Astrocyte (in vitro differentiated cells and primary cell): ENCODE measurements at places on chromosomes 12 and 14.

- no peak for DNase-seq
- H3K4me1 ChIP-seq: no peaks in the 10 kb centered on the region
- no peaks in the 10 kb centered on the region for H3K27me3 ChIP-seq
- no peaks in the 10 kb centered on the region for H3K36me3 ChIP-seq
These were observed 362.9 kb downstream of the PCNX1 start for GRCh38 chr14:71270111-71270510.

GRCh38 chr12:112597986-112598385 is 179.2 kb downstream of the PTPN11 start:
- H3K4me1 ChIP-seq: no peaks in the 10 kb centered on the region
- no peaks in the 10 kb centered on the region for H3K36me3 ChIP-seq
- H3K27ac ChIP-seq: no peak overlapping the region
- no peak for DNase-seq

DNA sequence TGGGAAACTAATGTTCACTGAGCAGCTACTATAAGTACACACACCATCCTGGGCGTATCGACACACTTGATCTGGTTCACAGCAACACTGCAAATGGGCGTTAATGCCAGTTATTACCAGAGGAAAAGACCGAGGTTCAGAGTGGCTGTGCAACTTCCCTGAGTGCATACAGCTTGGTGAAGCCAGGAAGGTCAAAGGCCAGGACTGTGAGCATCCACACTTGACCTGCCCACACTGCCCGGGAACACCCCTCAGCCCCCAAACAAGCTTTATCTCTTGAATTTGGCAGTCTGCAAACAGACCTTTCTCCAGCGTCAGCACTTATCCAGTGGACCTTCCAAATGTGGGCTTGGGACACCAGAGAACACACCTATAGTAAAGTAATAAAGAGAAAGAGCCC is 312.6 kb downstream of the BCL11B start:
- H3K36me3 ChIP-seq: no peaks in the 10 kb centered on the region
- no peak overlapping the region for H3K27ac ChIP-seq
- DNase-seq: no peak
- no peak overlapping the region for H3K4me3 ChIP-seq

DNA sequence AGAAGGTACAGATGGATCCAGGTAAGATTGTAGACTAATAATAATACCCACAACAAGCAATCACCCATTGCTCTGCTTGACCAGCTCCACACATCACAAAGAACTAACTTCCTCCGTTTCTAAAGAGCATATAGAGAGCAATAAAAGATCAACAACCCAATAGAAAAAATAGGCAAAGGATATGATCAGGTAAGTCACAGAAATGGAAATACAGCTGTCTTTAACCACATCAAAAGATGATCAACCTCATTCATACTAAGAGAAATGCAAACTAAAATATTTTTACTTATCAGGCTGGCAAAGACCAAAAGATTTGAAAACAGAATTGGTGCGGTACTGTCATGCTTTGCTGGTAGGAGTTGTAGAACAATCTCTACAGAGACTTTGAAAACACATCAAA is 8.9 kb downstream of the C2CD5 start:
- H3K27ac ChIP-seq: no peak overlapping the region
- peaks cover 12% of the 10 kb centered on the region for H3K36me3 ChIP-seq
- no peak for DNase-seq
- H3K27me3 ChIP-seq: no peaks in the 10 kb centered on the region
- no peak overlapping the region for H3K4me3 ChIP-seq

- H3K4me1 ChIP-seq: no peaks in the 10 kb centered on the region
- H3K27me3 ChIP-seq: peaks cover 4% of the 10 kb centered on the region
- no peaks in the 10 kb centered on the region for H3K36me3 ChIP-seq
- H3K4me3 ChIP-seq: no peak overlapping the region
- no peak for DNase-seq
These were observed 64.2 kb downstream of the PHETA1 start for GRCh38 chr12:111304642-111305071.

GRCh38 chr14:91170504-91171121 is 56.7 kb downstream of the DGLUCY start:
- H3K36me3 ChIP-seq: no peaks in the 10 kb centered on the region
- no peak overlapping the region for H3K27ac ChIP-seq
- DNase-seq: peak; percentile 42
- no peak overlapping the region for H3K4me3 ChIP-seq
- H3K4me1 ChIP-seq: no peaks in the 10 kb centered on the region

- no peaks in the 10 kb centered on the region for H3K27me3 ChIP-seq
- DNase-seq: no peak
- H3K36me3 ChIP-seq: no peaks in the 10 kb centered on the region
- no peak overlapping the region for H3K27ac ChIP-seq
These were observed 353.6 kb upstream of the SFSWAP start for GRCh38 chr12:131357185-131357747.

DNA sequence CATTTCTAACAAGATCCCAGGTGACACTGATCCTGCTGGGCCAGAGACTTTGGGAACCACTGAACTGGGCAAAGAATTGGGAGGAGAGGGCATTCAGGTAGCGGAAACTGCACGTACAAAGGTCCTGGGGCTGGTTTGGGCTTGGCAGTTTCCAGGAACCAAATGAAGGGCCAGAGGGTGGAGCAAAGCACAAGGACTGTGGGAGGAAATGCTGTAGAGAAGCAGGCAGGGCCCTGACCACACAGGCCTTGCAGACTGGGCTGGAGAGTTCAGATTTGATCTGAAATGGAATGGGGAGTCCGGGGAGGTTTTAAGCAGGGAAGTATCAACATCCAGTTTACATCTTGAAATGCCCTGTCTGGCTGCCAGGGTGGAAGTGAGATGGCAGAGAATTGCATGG is 195.1 kb downstream of the PHETA1 start:
- DNase-seq: no peak
- no peaks in the 10 kb centered on the region for H3K36me3 ChIP-seq
- H3K27me3 ChIP-seq: peaks cover 11% of the 10 kb centered on the region
- no peak overlapping the region for H3K27ac ChIP-seq
- H3K4me1 ChIP-seq: no peaks in the 10 kb centered on the region
- no peak overlapping the region for H3K4me3 ChIP-seq

GRCh38 chr12:99686142-99686541 is 38.6 kb downstream of the GARIN6 start:
- H3K4me3 ChIP-seq: no peak overlapping the region
- H3K27me3 ChIP-seq: no peaks in the 10 kb centered on the region
- DNase-seq: no peak
- no peaks in the 10 kb centered on the region for H3K4me1 ChIP-seq
- no peaks in the 10 kb centered on the region for H3K36me3 ChIP-seq

GRCh38 chr12:85836197-85837090 is at the start of gene RASSF9:
RASSF9 (minus strand) TSS chr12:85836409; CDS start chr12:85836201, 208 bp downstream.
- no peaks in the 10 kb centered on the region for H3K27me3 ChIP-seq
- peaks cover 9% of the 10 kb centered on the region for H3K4me1 ChIP-seq
- peak within 1 kb of the TSS; percentile 77 for H3K27ac ChIP-seq
- peak within 1 kb of the TSS; percentile 72 for H3K4me3 ChIP-seq

DNA sequence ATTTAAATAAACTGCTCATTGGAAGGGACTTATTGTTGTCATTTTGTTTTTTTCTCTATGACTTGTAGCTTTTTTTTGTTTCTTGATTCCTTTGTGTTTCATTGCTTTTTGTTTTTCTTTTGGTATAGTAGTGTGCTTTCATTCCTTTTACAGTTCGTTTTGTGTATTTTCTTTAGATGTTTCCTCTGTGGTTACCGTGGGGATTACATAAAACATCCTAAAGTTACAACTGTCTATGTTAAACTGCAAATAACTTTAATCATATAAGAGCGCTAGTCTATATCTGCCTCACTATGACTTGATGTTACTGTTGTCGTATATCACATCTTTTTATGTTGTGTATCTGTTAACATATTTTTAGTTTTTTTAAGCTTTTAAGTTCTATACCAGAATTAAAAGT is 86.9 kb downstream of the ATF7IP start:
- peaks cover 19% of the 10 kb centered on the region for H3K36me3 ChIP-seq
- no peaks in the 10 kb centered on the region for H3K4me1 ChIP-seq
- H3K4me3 ChIP-seq: no peak overlapping the region
- H3K27me3 ChIP-seq: no peaks in the 10 kb centered on the region

- no peaks in the 10 kb centered on the region for H3K27me3 ChIP-seq
- no peak overlapping the region for H3K4me3 ChIP-seq
- H3K4me1 ChIP-seq: no peaks in the 10 kb centered on the region
- no peak for DNase-seq
These were observed 154.1 kb upstream of the ATP2B1 start for GRCh38 chr12:89862511-89863445.

GRCh38 chr12:66665435-66665985 is 13.4 kb downstream of the GRIP1 start:
- H3K27ac ChIP-seq: no peak overlapping the region
- H3K4me1 ChIP-seq: peaks cover 13% of the 10 kb centered on the region
- no peaks in the 10 kb centered on the region for H3K27me3 ChIP-seq

DNA sequence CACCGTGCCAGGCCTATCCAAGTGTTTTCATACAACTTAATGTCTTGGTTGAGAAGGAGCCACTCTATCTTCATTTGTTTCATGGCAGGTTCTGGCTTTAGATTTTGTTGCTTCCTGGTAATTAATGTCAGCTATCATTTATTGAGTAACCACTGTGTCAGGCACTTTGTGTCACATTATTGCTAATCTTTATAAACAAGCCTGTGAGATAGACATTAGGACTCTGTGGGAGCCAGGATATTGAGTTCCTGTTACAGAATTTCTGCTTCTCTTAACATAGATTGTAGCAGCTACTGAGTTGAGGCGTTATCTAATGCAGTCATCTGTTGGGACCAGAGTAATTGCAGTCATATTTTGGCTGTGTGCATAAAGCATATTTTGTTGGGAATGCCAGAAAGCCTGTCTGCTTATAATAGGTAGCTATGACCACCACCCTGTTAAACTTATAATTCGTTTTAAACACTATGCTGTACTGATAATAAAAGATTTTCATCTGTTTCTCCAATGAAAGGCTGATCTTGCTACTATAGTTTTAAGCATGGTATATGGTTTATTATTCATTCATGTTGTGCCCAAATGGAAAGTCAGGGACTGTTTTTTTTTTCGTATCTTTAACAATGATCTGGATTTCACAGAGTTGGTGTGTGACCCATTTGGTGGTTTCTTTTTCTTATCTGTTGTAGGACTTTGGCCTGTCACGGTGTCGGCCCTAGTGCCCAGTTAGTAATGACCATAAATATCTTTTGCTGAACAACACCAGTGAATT is 432.6 kb downstream of the PCNX1 start:
- no peak overlapping the region for H3K27ac ChIP-seq
- no peaks in the 10 kb centered on the region for H3K27me3 ChIP-seq
- H3K36me3 ChIP-seq: no peaks in the 10 kb centered on the region
- H3K4me1 ChIP-seq: no peaks in the 10 kb centered on the region

DNA sequence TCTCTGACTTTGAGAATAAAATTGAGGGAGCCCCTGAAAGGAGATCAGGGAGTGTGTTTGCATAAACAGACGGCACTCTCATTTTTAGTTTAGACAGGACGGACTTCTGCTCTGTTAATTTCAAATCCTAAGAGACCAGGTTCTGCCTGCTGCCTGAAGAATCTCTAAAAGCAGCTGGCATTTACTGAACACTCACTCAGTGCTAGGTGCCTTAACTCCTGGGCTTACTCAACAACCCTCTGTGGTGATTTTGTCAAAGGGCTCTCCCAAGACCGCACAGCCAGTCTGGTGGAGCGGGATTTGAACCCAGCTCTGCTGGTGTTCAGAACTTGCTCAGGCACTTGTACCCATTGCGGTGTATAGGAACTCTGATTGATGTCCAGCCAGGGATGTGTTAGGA is 2.2 kb downstream of the ORAI1 start:
- peaks cover 24% of the 10 kb centered on the region for H3K4me1 ChIP-seq
- H3K36me3 ChIP-seq: no peaks in the 10 kb centered on the region
- no peak for DNase-seq
- H3K4me3 ChIP-seq: no peak overlapping the region

DNA sequence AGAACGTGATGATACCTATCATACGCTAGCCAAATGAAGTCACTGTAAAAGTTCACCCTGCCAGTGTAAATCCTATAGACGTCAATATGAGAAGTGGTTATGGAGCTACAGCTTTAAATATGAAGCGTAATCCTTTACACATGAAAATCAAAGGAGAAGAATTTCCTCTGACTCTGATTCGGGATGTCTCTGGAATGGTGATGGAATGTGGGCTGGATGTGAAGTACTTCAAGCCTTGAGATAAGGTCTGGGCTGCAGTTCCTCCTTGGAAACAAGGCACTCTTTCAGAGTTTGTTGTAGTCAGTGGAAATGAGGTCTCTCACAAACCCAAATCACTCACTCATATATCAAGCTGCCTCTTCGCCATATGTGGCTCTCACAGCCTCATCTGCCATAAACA is 53.1 kb upstream of the NAP1L1 start:
- no peaks in the 10 kb centered on the region for H3K4me1 ChIP-seq
- H3K27me3 ChIP-seq: no peaks in the 10 kb centered on the region
- DNase-seq: peak; percentile 71
- H3K36me3 ChIP-seq: no peaks in the 10 kb centered on the region
- no peak overlapping the region for H3K4me3 ChIP-seq
- H3K27ac ChIP-seq: peak overlapping the region; percentile 60

- H3K36me3 ChIP-seq: no peaks in the 10 kb centered on the region
- H3K27me3 ChIP-seq: no peaks in the 10 kb centered on the region
- no peaks in the 10 kb centered on the region for H3K4me1 ChIP-seq
- no peak for DNase-seq
- no peak overlapping the region for H3K27ac ChIP-seq
These were observed 933.8 kb downstream of the TMEM121 start for GRCh38 chr14:106459971-106460730.

DNA sequence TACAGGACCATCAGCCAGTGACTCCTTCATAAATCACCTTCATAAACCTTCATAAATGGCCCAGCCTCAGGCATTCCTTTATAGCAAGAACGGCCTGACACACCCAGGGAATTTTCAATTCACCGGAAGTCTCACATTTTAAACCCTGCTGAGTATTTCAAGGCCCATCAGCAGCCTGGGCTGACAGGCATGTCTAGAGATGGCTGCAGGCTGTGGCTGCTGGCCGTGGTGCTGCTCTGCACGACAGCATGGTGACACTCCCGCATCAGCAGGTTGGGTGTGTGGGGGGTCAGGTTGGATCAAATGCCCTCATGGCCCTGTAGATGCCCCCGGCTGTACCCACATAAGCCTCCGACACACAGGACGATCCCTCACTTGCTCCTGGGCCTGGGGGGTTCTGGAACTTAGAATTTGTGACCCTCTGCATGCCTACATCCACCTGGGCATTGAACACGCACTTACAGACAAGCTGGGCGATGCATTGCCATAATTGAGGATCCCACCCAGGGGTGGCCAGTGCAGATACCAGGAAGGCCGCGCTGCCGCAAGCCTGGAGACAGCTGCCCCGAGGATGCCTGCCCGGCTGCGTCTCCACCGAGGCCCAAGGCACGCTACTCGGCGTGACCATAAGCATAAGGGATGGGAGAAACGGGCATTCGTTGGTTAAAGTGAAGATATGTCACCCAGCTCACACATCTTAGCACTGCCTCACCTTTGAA is 124.3 kb downstream of the PIWIL1 start:
- DNase-seq: no peak
- no peak overlapping the region for H3K4me3 ChIP-seq
- H3K27me3 ChIP-seq: no peaks in the 10 kb centered on the region
- H3K36me3 ChIP-seq: no peaks in the 10 kb centered on the region

GRCh38 chr12:92503971-92504593 is 198.7 kb upstream of the PLEKHG7 start:
- no peaks in the 10 kb centered on the region for H3K4me1 ChIP-seq
- no peak overlapping the region for H3K4me3 ChIP-seq

DNA sequence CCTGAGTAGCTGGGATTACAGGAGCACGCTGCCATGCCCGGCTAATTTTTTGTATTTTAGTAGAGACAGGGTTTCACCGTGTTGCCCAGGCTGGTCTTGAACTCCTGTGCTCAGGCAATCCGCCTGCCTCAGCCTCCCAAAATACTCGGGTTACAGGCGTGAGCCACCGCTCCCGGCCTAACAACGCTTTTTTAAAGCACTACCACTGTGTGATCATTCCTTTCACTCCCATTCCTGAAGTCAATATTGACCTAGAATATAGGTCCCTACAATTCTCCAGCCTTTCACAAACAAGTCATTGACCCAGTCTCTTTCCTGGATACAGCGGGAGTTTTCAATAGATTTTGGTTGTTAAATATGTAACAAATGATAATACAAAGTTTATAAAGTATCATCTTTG is 62.8 kb downstream of the KIF21A start:
- no peak overlapping the region for H3K27ac ChIP-seq
- H3K36me3 ChIP-seq: no peaks in the 10 kb centered on the region
